Activated CD8-positive, alpha-beta memory T cell treated with anti-CD3 and anti-CD28 coated beads for 4 hours (primary cell): ENCODE measurements at places on chromosomes 1 and 21.

DNA sequence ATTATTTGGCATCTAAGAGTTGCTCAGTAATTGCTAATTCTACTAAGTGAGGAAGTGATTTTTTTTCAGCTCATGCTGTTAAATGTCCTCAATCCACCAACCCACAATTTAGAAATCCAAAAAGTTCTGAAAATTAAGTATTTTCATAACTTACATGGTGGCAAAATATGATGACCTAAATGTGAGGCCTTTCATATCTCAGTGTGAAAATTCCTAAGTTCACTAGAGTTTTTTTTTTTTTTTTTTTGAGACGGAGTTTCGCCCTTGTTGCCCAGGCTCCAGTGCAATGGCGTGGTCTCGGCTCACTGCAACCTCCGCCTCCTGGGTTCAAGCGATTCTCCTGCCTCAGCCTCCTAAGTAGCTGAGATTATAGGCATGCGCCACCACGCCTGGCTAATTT is 5.6 kb downstream of the NUCKS1 start:
- no peak for DNase-seq

DNA sequence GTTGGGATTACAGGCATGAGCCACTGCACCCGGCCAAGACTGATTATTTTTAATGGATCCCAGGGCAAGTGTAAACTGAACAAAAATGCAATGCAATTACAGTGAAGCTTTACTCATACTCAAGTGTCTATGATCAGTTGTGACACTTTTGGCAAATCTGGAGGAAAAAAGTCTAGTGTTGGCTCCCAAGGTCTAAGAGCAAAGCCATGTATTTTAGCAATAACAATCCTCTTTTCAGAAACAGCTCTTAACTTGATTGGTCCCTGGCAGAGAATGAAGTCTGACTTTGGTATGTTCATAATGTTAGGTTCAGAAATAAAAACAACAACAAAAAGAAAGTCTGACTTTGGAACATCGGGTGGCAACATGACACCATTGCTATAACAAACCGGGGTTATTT is 40.2 kb upstream of the C1orf53 start:
- no peak for DNase-seq

DNA sequence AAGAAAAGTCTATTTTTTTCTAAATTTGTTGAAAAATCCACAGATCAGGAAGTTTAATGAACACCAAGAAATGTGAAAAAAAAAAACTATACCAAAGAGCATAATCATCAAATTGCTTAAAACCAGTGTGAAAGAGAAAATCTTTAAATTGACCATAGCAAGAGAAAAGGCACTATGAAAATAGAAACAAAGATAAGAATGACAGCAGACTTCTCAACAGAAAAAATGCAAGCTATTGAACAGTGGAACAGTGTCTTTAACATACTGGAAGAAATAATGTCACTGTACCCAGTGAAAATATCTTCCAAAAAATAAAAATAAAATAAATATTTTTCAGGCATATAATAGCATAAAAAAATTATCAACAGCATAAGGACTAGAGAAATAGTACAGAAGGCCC is 243.0 kb upstream of the GJB5 start:
- DNase-seq: no peak

GRCh38 chr1:67749263-67749843 is 64.4 kb downstream of the GADD45A start:
- DNase-seq: no peak

- no peak for DNase-seq
Measured at GRCh38 chr21:34559089-34559631, 47.1 kb upstream of the KCNE1 start.

- DNase-seq: no peak
Measured at GRCh38 chr1:2322581-2323211, 68.7 kb downstream of the MORN1 start.

GRCh38 chr1:15045123-15045522 is 108.4 kb upstream of the TMEM51 start:
- DNase-seq: no peak

- DNase-seq: no peak
Measured at GRCh38 chr1:64956733-64957441, 9.5 kb downstream of the JAK1 start.

- DNase-seq: no peak
Measured at GRCh38 chr1:201676197-201676596, 137.3 kb downstream of the NAV1 start.
